Melanocyte of skin (primary cell): ENCODE measurements at places on chromosomes 2 and 18. TPM values are rescaled to one million over a fixed set of nuclear protein-coding genes. Genes with fewer than 3 reads are reported as not detected.

The CCDC74B gene
- total RNA-seq, result 1.7 and 2.3 TPM in 2 replicates

The CHN1 gene
- 9.5 and 15.5 TPM in 2 replicates for total RNA-seq

The PCARE gene
- total RNA-seq, result under 0.01 TPM in 2 replicates

The C2orf78 gene
- total RNA-seq, result not detected in 2 replicates

The TUBA4B gene
- not detected in 2 replicates for total RNA-seq

The SGO2 gene
- total RNA-seq, result 8.9 and 10.2 TPM in 2 replicates

The TTC32 gene
- 9.5 and 9.6 TPM in 2 replicates for total RNA-seq

The TSHZ1 gene
- 12.7 and 13.0 TPM in 2 replicates for total RNA-seq

The ANKRD36 gene
- 37.2 and 65.8 TPM in 2 replicates for total RNA-seq

The HOXD12 gene
- total RNA-seq, result 0.36 TPM in 1 of 2 replicates, not detected in the other

The POTEI gene
- not detected in 2 replicates for total RNA-seq
